ENCODE measurements at places on chromosomes 1 and 21. TPM values are rescaled to one million over a fixed set of nuclear protein-coding genes. Genes with fewer than 3 reads are reported as not detected.

DNA sequence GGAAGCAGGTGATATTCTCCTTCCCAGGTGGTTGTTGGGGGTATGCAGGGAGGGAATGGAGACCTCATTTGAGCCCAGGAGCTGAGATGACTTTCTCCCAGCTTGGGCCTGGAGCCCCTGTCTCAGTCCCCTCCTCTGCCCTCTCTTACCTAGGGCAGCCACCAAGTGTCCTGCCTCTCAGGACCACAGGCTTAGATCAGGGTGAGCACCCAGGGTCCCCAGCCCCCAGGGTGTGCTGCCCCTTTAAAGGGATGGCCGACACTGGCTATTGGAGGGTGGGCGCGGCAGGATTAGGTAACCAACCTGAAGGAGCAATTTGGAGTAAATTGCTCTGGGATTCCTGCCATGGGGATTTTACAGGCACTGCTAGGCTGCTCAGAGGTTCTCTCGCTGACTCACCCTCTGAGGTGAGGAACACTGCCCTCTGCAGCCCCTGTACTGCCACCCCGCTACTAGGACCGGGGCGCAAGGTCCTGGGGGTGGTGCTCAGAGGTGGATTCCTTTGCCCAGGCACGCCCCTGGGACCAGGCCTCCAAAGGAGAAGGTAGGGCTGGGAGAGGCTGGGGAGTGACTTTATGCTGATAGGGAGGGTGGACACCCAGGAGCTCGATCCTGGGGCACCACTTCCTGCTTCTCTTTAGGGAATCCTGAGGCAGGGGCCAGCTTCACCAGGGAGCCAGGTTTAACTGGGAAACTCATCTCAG is 1.5 kb downstream of the RPS6KA1 start:
- no peak for DNase-seq

DNA sequence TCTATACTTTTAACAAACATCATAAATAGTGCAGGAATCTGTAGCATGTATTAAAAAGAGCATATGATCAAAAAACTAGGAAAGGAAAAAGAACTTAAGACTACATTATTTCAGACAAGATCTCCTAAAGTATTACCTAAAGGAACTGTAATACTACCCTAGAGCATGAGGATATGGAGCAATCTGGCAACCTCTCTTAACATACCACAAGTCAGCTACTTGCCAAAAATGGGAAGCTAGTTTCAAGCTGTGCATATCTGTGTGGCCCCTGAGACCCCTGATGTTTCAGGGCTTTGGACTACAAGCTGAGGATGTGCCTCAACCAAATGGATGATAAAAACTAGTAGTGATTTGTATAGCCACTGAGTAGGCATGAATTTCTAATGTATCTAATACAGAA is 525.6 kb downstream of the PTBP2 start:
- DNase-seq: no peak

Gene IFNGR2
- polyA plus RNA-seq: 84.1 TPM

DNA sequence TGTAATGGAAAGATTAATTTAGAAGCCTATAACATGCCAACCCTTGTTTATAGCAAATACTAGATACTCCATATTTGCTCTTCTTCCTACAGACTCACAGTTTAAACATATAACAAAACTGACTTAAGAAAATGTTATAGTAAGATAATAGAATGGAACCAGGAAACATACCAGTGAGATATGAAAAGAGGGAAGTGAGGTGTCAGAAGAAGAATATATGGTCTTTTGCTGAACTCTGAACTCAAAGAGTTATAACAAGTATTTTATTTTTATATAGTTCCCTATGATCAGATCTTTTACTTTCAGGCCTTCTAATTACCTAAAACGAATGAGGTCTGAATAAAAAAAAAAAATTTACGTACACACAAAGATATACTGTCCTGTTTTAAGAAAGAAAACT is 20.9 kb downstream of the TMED5 start:
- DNase-seq: no peak

DNA sequence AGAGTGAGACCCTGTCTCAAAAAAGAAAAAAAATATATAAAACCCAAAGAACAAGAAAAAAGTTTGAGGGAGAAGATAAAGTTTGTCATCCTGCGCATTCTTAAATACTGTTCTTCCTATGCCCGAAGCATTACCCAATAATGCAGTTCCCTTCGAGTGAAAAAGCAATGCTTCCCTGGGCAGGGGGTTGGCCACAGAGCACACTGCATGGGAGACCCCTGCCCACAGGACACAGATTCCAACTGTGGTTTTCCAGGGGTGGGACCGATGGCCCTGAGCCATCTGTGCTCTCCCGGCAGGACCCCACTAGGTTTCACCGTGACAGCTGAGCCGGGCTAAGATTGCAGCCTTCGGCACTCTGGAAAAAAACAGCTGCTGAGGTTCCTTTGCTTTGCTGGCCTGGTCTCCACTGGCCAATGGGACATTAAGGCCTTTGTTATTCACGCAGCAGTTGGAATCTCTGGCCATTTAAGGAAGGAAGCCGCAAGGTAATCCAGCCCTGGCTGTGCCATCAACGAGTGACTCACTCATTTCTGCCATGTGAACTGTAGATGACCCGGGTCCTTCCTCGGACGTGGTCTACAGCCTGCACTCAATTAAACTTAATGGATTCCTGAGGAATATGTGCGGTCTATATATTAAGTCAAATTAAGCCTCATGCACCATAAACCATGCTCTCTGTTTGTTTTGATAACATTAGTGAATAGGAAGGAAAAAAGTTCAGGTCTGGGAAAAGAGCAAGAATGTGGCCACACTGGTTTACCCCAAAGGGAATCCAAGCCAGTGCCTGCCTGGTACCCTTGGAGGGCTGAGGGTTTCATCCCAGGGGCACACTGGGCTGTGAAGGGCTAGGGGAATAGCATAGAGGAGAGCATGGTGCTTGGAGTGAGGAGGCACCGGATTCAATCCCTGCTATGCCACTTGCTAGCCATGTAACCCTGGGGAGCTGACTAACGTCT is 163.2 kb downstream of the ZBTB18 start:
- no peak for DNase-seq

DNA sequence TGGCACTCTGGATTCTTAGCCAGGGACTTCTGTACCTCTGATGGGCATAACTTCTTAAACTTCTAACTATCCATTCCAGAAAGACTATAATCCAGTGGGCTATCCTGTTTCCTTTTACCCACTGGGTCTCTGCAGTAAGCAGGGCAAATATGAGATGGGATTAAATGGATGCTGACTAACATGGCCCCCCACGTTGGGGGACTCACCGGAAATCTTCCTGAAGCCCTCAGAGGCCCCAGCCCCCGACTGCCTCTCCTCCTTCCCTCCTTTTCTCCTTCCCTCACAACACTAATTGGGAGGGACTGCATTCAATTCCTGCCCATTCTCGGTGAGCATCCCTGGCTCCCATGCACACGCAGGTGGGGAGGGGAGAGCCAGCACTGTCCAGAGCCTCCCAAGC is 70.1 kb downstream of the SSBP3 start:
- no peak for DNase-seq

Gene ITLN2
- polyA plus RNA-seq: not detected

DNA sequence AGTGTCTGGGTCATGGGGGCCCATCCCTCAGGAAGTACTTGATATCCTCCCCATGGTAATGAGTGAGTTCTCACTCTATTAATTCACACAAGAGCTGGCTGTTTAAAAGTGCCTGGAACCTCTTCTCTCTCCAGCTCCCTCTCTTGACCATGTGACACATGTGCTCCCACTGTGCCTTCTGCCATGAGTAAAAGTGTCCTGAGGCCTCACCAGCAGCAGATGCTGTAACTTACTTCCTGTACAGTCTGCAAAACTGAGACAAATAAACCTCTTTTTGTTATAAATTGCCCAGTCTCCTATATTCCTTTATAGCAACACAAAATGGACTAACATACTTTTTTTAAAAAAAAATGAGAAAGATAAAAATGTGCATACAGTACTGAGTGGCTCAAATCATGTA is 24.0 kb downstream of the PUM1 start:
- DNase-seq: no peak

GRCh38 chr1:248786156-248786555 is 30.6 kb upstream of the LYPD8 start:
- no peak for DNase-seq

Gene GJA8
- polyA plus RNA-seq: not detected

Gene TRABD2B
- 17.0 TPM for polyA plus RNA-seq

Gene BSND
- 3.6 TPM for polyA plus RNA-seq

Gene CCDC30
- 5.8 TPM for polyA plus RNA-seq

GRCh38 chr1:234694661-234695060 is 84.7 kb upstream of the IRF2BP2 start:
- no peak for DNase-seq

DNA sequence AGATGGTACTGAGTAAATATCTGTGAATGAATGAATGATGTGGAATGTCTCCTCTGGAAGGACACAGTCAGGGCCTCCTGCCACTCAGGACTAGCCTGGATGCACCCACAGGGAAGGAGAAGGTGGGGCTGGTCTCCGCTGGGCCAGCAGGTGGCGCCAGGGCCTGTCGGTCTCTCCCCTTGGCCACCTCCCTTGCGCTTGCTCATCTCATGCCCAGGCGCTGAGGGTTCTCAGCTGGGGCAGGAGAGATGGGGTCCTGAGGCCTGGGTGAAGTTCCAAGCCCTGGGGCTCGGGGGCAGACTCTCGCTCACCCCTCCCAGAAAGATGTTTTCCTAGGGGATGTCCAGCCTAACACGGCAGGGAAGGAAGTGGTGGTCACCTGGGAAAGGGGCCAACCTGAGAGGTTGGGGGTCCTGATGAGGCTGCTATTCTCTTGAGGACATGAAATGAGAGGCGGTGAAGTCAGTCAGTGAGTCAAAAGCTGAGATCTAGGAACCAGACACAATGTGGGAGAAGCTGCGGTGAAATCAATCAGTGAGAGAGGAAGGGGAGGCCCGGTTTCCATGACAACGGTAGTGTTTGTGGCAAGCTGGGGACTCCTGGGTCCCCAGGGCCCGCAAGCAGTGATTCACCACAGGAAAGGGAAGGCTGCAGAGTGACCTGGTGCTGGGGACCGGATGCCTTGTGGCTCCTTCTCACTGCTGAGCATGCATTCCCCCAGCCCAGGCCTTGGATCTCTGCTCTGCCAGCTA is 14.6 kb upstream of the MEX3A start:
- no peak for DNase-seq

- DNase-seq: no peak
Observed at GRCh38 chr1:192826791-192827546, 18.1 kb downstream of the RGS2 start.

DNA sequence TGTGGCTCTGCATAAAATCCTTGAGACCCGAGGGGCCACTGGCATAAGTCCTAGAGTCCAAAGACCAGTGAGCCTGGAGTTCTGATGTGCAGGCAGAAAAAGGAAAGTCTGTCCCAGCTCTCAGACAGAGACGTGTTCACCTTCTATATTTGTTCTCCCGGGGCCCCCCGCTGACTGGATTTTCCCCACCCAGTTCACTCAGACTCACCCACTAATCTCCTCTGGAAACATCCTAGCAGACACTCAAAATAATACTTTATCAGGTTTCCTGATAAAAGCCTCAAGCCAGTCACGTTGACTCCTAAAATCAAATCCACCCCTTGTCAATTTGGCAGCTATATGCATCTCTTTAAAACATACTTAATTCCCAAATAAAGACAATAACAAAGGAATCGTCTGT is 1084.2 kb upstream of the NCAM2 start:
- DNase-seq: no peak

DNA sequence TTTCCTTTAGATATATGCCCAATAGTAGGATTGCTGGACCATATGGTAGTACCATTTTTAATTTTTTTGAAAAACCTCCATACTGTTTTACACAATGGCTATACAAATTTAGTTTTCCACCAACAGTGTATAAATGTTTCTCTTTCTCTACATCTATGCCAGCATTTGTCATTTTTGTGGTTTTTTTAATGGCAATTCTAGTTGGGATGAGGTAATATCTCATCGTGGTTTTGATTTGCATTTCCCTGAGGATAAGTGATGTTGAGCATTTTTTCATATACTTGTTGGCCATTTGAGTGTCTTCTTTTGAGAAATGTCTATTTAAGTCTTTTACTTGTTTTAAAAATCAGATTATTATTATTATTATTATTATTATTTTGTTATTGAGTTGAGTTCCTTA is 35.5 kb downstream of the PLA2G4A start:
- no peak for DNase-seq

DNA sequence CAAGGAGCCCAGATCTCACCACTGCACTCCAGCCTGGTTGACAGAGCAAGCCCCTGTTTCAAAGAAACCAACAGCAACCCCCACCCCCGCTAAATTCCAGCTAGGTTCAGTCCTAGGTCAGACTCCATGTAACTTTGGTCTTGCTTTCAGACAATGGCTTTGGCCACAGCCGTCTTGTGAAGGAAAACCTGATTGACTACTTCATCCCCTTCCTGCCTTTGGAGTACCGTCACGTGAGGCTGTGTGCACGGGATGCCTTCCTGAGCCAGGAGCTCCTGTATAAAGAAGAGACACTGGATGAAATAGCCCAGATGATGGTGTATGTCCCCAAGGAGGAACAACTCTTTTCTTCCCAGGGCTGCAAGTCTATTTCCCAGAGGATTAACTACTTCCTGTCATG is 12.9 kb downstream of the TOR3A start:
- DNase-seq: no peak

DNA sequence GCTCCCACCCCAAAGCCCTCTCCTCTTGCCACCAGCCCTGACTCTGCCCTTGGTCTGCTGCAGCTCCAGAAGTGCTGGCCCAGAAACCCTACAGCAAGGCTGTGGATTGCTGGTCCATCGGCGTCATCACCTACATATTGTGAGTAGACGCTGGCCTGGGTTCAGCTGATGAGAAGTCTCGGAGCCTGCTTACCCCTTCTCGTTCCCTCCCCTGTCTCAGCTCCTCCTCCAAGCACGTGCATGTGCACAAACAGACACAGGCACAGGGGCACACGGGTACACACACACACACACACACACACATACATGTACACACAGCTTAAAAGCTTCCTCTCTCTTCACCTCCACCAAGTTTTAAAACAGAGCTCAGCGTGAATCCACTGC is 24.3 kb downstream of the CAMK1G start:
- DNase-seq: no peak

Gene ANGPTL1
- 3.1 TPM for polyA plus RNA-seq

GRCh38 chr1:194133152-194133551 is 946.7 kb upstream of the B3GALT2 start:
- no peak for DNase-seq

Gene SELENBP1
- polyA plus RNA-seq: 48.3 TPM

- no peak for DNase-seq
Observed at GRCh38 chr21:42071146-42071737, at the start of gene UMODL1. Gene UMODL1, plus strand, starts transcription at chr21:42071317. Its CDS starts 0 bp downstream, at chr21:42071317.

- no peak for DNase-seq
Observed at GRCh38 chr21:42214081-42214750, 4.7 kb upstream of the ABCG1 start.

GRCh38 chr1:109391157-109391556 is 6.6 kb downstream of the SORT1 start:
- no peak for DNase-seq

Gene CHTOP
- polyA plus RNA-seq: 149 TPM

Gene SPRR2A
- 0.57 TPM for polyA plus RNA-seq

Gene PCAT6
- 6.7 TPM for polyA plus RNA-seq

Gene C1orf21
- polyA plus RNA-seq: 57.0 TPM

- DNase-seq: no peak
Observed at GRCh38 chr1:202952818-202953217, 5.3 kb downstream of the ADIPOR1 start.

- DNase-seq: no peak
Observed at GRCh38 chr1:239755107-239755912, 336.4 kb upstream of the FMN2 start.
